ELF-1 (cell line): ENCODE measurements at places on chromosomes 6 and 20.

DNA sequence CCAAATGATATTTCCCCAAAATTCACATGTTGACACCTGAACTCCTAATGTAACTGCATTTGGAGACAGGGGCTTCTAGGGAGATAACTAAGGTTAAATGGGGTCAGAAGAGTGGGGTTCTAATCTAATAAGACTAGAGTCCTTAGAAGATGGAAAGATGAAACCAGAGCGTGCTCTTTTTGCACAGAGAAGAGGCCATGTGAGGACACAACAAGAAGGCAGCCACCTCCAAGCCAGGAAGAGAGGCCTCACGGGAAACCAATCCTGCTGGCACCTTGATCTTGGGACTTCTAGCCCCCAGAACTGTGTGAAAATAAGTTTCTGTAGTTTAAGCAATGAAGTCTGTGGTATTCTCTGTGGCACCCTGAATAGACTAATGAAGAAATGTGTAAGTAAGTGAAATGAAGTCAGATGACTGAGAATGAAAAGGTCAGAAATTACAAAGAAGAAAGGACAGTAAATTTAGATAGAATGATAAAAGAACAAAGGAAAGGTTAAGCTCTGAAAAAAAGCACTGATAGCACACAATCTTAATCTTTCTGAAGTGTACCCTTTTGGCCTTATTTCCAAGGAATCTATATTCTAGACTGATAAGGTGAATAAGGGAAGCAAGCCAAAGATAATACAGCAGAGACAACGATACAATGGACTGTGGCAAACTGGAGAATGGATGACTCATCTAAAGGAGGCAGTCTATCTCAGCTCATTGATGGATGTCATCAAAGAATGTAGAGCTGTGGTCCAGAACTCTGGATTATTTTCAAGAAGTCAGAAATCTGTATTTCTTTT lies 110.4 kb downstream of the MYB start:
- DNase-seq, result no peak

- DNase-seq, result no peak
Observed at GRCh38 chr6:1940381-1940780, 305.0 kb downstream of the GMDS start.

- DNase-seq, result no peak
Observed at GRCh38 chr6:118844915-118845314, 49.0 kb upstream of the ASF1A start.

DNA sequence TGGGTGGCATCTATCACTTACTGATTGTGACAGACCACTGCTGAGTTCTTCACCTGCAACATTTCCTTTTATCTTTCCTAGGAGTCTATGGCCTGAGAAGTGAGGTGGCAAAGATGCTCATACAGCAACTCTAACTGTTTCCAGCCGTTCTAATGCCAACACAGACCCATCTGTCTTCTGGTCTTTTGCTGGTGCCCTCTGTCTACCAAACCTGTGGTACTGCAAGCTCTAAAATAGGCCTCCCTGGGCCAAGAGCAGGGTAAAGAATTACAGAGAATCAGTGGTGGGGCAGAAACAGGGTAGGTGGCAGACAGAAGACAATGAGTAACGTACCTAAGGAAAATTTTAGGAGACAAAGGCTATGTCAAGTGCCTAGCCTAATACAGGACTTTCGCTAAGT lies 611.0 kb upstream of the FLRT3 start:
- DNase-seq, result no peak

DNA sequence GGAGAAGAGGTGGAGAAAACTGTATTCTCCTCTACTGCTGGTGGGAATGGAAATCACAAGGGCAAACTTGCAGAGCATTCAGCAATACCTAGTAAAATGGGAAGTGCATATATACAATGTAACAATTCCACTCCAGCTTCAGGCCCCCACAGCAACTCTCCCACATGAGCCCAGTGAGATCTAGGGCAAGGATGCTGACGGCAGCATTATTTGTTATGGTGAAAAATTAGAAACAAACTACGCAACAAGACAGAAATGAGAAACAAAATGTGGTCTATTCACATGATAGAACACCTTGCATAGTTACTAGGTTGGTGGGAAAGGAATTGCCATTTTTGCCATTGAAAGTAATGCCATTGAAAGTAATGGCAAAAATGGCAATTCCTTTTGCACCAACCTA lies 98.9 kb upstream of the SRSF6 start:
- DNase-seq, result no peak

DNA sequence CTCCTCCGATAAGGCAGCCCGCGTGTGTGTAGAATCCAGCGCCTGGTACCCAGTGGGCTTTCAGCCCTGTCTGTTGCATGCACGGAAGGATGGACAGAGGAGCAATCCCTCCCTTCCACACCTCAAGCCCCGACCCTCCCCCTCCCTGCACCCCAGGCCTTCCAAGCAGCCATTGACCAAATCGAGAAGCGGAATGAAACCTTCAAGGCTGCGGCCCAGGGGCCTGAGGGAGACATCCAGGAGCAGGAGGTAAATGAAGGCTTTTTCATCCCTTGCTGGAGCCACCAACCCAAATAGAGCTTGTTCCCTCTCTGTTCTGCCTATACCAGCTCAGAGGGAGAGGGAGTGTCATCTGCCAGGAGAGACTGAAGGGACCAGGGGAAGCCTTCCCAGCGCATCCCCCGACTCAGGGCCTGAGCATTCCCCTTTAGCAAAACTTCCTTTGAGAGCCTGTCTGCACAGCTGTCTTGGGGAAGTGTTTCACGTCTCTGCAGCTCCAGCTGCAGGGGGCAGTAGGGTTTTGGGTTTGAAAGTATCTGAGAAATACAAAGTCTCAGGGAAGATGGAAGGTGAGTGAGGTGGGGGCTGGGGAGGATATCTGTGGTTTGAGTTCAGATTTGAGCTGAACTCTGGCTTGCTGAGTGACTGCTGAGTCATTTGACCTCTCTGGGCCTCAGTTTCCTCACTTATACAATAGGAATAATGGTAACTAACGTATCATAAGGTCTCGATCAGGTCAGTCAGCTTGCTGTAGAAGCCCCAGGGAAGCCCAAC lies 16.1 kb downstream of the FGD2 start:
- DNase-seq, result peak; percentile 78

GRCh38 chr6:158086504-158087223 lies 81.4 kb downstream of the SERAC1 start:
- no peak for DNase-seq

DNA sequence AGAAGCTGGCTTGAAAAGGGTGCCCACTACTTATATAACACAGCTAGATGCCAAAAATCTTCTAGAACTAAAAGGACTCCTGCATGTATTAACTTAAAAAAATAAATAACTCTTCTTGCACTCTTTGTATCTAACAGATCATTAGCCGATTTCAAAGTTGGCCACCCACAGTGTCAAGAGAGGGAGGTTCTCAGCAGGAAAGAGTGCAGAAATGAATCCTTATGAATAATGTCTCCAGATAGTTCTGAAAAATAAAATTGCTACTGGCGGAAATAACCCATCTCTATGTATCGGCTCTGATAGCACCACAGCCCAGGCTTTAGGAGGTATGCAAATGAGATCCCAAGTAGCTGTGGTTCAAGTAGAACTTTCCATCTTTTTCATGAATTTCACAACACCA lies 232.7 kb downstream of the PHF3 start:
- no peak for DNase-seq

- no peak for DNase-seq
Observed at GRCh38 chr6:119096721-119097565, 18.5 kb upstream of the FAM184A start.

- DNase-seq, result no peak
Observed at GRCh38 chr6:79403563-79403962, 133.7 kb downstream of the LCA5 start.

GRCh38 chr6:150934380-150934779 lies 68.9 kb downstream of the MTHFD1L start:
- DNase-seq, result no peak

DNA sequence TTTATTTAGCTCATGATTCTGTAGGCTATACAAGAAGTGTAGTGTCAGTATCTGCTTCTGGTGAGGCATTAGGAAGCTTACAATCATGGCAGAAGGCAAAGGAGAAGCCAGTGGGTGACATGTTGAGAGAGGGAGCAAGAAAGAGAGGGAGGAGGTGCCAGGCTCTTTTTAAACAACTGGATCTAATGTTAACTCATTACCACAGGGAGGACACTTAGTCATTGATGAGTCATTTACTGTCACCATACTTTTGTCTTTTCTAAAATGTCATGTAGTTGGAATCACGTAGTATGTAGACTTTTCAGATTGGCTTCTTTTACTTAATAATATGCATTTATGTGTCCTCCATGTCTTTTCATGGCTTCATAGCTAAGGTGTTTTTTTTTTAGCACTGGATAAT lies 58.1 kb downstream of the NUS1 start:
- no peak for DNase-seq

DNA sequence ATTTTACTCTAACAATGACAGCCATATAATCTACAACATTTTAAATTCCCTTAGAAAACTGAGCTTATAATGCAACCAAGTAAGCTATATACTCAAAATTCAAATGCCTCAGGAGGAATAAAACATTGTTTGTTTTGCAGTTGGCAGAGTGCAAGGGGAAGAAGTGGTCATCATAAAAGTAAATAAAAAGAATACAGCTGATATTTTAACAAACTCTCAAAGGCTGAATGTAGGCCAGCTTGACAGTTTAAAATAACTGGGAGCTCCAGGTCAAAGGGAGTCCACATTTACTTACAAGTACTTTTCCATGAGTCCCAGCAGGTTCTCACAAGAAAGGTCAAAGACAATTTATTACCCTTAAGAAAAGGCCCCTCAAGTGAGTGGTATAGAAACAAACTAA lies 589.8 kb downstream of the BCKDHB start:
- DNase-seq, result no peak

DNA sequence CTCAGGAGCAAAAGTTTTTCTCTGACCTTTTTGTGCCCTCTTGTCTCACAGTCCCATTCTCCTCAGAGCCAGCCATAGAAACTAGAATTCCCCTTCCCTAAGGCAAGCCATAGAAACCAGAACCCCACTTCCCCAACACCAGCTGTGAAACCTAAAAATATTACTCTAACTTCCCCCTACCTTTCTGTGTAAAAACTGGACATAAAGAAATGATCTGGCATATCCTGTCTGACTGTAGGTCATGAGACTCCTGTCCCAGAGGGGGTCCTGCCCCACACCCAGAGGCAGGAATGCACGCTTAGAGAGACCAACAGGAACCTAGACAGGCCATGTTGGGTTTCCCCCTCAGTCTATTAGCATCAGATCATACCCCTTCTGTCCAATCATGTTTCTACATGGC lies 140.6 kb upstream of the SLC22A16 start:
- DNase-seq, result no peak

GRCh38 chr6:36627801-36628246 lies 33.7 kb downstream of the SRSF3 start:
- DNase-seq, result no peak

- no peak for DNase-seq
Observed at GRCh38 chr20:10927011-10927583, 253.3 kb upstream of the JAG1 start.

DNA sequence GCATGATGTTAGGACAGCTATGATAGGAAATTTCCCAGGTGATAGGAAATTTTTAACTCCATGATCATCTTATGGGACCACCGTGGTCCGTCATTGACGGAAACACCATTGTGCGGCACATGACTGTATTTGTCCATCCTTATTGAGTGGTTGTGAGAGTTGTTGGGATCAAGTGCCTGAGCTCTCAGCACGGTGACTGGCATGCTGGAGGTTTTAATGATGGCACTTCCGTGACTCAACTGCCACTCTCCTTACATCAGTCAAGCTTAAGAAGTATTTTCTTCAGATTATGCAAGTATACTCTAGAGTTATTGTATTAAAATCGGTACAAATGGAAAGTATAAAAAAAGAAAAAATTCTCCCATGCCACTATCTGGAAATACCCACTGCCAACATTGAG lies 20.7 kb downstream of the PBOV1 start:
- no peak for DNase-seq

GRCh38 chr6:170188571-170189001 lies 102.3 kb downstream of the DLL1 start:
- DNase-seq, result no peak
